ENCODE measurements at places on chromosomes 12 and 14.

DNA sequence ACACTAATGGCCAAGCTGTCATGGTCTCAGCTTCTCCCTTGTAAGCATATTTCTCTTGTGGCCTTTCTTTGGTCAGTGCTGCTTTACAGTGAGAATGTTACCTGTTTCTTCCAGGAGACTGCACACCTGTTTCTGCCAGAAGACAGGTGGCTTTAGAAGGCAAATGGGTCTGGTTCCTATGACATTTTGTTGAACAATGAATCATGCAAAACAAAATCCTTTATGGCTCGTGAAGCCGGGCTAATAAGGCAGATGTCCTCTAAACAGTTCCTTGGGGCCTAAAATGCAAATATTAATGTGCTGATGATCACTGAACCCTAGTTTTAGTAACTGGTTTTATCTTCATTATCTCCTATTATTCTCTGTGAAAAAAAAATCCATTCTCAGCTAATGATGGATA, 927.6 kb downstream of the GALC start:
- no peak for DNase-seq

DNA sequence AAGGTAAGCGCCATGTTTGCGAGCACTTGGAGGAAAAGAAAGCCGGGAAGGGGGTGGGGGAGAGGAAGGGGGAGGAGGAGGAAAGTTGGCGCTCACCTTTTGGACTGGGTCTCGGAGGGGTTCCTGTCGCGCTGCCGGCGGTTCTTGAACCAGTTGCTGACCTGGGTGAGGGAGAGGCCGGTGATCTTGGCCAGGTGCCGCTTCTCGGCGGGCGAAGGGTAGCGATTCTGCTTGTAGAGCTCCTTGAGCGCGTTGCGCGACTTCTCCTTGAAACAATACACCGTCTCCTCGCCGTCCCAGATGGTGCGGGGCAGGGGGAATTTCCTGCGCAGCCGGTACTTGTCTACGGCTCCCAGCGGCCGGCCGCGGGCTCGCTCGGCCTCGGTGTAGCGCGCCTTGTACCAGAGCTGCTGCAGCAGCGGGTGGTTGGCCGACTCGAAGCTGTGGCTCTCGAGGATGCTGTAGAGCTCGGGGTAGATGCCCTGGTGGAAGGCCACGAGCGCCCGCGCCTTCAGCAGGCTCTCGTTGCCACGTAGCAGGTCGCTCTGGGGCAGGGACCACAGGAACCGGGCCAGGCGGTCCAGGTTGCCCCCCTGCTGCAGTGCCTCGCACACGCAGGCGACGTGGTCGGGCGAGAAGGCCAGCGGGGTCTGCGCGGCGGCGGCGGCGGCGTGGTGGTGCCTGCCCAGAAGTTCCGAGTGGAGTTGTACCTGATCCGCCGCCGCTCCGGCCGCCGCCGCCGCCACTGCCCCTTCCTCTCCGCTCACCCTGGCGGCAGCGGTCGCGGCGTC, 840 bp downstream of the SIX4 start:
- DNase-seq = no peak

DNA sequence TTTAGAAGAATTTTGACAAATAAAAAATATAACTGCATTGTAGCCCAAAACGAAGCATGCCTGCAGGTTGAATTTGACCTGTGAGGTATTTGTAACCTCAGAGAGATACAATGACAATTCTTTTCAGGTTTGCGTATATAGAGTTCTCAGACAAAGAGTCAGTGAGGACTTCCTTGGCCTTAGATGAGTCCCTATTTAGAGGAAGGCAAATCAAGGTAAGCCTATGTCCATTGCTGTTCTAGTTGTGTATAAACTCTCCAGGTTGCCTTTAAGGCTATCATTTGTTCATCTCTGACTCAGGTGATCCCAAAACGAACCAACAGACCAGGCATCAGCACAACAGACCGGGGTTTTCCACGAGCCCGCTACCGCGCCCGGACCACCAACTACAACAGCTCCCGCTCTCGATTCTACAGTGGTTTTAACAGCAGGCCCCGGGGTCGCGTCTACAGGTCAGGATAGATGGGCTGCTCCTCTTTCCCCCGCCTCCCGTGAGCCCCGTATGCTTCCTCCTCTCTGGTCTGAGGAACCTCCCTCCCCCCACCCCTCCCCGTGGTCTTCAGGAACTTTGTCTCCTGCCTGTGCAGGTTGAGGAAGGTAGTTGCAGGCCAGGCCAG, 2.7 kb downstream of the PABPN1 start:
- no peak for DNase-seq

DNA sequence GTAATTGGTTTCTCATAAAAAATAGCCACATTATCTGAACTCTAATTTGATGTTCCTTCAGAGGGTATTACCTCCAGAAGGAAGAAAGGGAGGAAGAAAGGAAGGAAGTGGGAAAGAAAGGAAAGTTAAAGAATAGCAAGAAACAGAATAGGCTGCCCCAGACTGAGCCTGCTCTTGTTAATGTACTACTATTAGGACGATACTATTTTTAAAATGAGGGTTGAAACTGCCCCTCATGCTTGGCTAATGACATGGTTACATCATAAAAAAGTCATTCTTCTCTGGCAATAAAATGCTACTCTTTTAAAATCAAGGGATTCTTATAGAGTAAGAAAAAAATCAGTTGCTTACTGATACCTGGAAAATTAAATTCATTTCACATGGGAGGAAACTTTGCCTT, 253.0 kb downstream of the KTN1 start:
- DNase-seq = no peak

DNA sequence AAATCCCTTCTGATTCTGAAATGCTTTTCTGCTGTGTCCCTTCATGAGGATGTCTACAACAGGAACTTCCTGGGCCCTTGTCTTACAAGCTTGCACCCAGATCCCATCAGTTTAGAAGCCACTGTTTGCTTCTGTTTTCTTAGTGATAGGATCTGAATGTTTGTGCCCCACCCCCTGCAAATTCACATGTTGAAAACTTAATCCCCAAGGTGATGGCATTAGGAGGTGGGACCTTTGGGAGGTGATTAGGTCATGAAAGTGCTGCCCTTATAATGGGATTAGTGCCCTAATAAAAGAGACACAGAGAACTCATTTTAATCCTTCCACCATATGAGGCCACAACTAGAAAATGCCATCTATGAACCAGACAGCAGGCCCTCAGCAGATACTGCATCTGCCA, 36.0 kb upstream of the GNPNAT1 start:
- DNase-seq = no peak

DNA sequence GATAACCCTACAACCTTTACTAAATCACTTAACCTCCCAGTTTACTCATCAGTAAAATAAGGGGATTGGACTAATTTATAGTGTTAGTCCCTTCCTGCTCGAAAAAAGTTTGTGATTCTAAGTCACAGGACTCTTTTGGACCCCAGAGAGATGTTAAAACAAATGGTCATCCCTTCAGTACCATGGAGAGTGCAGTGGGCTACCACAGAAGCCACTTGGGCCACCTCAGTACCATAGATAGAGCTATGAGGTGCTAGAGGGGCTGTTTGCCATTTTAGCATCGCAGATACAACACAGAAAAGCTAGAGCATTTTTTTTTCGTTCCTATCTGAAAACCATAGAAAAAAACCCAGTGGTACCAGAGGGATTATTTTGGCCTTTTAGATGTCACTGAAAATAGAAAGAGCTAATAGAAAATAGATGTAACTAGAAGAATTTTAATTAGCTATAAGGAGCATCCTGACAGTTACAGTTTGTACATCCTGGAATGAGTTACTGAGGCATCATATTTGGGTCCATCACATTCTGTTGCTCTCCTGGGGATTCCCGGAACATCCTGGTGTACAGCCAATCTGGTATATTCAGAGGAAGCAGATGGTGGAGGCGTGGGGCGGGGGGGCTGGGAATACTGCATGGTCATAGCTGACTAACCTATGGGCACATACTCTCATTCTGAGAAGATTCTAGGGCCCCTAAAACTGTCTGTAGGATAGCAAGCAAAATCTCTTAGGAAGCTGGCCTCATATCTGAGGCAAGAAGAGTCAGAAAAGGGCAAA, 2.8 kb downstream of the ZNF219 start:
- DNase-seq = no peak

GRCh38 chr12:5581019-5581418, 149.1 kb downstream of the NTF3 start:
- no peak for DNase-seq

GRCh38 chr12:66964629-66965028, 285.8 kb upstream of the GRIP1 start:
- peak; percentile 2 for DNase-seq

DNA sequence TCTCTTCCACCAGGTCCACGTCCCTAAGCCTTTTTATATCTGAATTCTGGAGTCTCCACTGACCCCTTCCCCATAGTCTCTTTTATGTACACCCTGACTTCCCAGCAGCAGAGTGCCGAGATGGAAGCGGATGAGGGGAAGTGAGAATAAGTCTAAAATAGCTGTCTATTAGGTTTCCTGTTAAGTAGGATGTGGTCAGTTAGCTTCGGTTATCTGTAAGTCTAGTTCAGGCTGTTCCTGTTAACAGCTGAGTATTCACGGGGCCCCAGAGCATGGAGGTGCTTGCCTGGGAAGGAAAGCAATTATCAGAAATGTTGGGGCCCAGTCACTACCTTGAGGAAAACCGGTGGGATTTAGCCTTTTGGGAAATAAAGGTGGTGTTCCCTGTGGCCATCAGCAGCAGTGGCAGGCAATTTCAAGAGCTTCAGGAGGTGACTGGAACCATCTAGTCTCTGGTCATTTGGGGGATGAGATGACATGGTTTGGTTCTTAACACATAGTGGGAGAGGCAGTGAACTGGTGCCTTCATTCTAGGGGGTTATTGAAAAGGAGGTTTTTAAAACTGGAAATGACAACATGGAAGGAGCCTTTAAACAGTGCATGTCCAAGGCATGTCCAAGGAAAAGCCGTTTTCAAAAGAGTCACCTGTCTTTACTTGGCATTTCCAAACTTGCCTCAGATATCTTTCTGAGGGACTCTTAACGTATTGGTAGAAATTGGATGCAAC, 21.8 kb downstream of the CHST11 start:
- no peak for DNase-seq

DNA sequence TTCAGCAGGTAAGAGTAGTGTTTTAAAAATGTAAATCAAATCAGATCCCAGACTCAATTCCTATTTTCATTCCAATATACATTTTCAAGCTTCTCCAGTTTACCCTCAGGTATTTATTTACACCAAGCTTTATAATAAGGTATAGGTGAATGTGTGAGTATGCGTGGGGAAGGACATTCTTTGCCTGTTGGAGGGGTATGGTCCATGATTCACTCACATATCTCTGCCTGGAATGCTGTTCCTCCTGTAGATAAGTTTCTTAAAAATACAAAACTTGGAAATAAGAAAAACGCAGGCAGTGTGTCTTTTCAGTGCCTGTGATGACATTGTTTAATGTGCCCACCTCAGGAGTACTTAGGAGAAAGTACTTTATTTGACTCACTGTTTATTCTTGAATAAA, 118.6 kb downstream of the CCDC91 start:
- no peak for DNase-seq

- DNase-seq = no peak
Observed at GRCh38 chr14:102138535-102138934, 1.2 kb upstream of the WDR20 start.

DNA sequence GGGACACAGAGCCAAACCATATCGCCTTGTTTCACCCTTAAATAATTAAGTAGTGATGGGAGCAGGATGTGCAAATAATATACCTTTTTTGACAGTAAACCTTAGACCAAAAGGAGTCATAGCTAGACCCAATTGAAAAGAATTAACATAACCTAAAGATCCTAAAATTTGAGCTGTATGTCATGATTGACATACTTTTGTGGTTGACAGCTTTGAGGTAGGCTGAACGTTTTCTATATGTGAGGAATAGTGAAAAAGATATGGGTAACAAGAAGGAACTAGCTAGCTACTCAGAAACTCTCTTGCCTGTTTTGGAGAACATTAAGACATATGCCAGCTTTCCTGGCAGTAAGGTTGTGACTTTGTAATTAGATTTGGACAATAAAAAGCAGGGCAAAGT, 320.6 kb downstream of the KCNC2 start:
- DNase-seq = no peak

GRCh38 chr12:131348231-131348630, 362.7 kb upstream of the SFSWAP start:
- no peak for DNase-seq

- no peak for DNase-seq
Observed at GRCh38 chr12:74983917-74984316, 225.7 kb downstream of the KCNC2 start.

DNA sequence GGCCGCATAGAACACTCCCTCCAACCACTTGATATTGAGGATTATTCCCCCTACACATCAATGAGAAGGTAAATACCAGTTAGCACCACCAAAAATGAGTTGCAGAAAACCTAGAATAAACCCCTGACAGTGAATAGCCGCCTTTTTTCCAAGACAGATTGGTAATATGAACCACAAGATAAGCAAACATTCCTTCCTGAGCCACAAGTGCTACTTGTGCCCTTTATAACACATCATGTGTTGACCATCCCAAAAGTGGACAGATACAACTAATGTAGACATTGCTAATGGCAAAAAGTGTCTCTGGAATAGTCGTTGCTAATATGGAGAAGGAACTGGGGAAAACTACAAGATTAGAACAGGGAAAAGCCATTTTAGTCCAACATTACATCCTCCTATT, 17.2 kb downstream of the NOXRED1 start:
- no peak for DNase-seq

DNA sequence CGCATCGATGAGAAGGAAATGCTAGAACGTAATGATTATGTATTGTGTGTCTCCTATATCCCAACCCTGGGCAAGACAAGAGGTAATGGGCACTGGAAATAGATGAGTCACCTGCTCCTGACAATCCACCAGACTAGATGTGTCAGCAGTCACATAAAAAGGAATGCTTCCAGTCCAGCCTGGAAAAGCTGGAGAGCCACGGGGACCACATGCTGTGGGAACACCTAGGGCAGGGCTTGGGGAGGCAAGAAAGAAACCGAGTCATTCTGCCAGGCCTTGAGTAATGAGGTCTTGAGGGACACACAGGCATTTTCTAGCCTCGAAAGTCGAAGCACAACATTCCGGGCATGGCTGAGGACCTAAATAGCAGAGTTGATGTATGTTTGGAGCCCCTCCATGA, 716.7 kb upstream of the TMEM132C start:
- no peak for DNase-seq

DNA sequence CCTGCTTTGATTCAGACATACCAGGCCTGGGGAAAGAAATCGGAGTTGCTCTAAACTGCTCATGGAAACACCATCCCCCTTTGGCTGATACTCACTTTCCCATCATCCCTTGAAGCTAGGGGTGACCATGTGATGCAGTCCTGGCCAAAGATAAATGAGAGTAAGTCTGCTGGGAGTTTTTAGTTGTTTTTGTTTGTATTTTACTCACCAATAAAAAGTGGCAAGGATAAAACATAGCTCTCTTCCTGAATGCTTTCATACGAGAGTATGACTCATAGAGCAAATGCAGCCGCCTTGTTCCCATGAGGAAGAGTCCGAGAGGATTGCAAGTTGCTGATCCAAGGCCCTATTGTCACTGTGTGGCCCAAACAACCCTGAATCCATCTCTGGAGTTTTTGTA, 126.4 kb upstream of the TMEM132C start:
- DNase-seq = no peak

- DNase-seq = no peak
Observed at GRCh38 chr14:31297701-31298344, 90.2 kb upstream of the HECTD1 start.
